NCI-H460 (cell line): ENCODE measurements at places on chromosomes 6 and 20. TPM values are rescaled to one million over a fixed set of nuclear protein-coding genes. Genes with fewer than 3 reads are reported as not detected.

The ACTL10 gene
- total RNA-seq, result not detected in 2 replicates

The BANF2 gene
- total RNA-seq, result not detected in 2 replicates

The NHLRC1 gene
- total RNA-seq, result 0.82 and 0.98 TPM in 2 replicates

The STX16 gene
- 20.5 and 24.3 TPM in 2 replicates for total RNA-seq

The CST9L gene
- not detected in 2 replicates for total RNA-seq

The DEFB124 gene
- total RNA-seq, result not detected in 2 replicates

The KIAA1586 gene
- 10.1 and 10.6 TPM in 2 replicates for total RNA-seq

The UBE2V1 gene
- total RNA-seq, result 95.4 and 105 TPM in 2 replicates

The HAO1 gene
- total RNA-seq, result not detected in 2 replicates

The BNIP5 gene
- not detected in 2 replicates for total RNA-seq

The PTPRK gene
- 5.5 and 9.7 TPM in 2 replicates for total RNA-seq

The RUNX2 gene
- 0.06 and 0.10 TPM in 2 replicates for total RNA-seq

The WTAP gene
- total RNA-seq, result 57.4 and 65.7 TPM in 2 replicates

The WFDC10B gene
- total RNA-seq, result not detected in 2 replicates

The SOBP gene
- total RNA-seq, result 0.59 and 1.6 TPM in 2 replicates

The ZSCAN16 gene
- 5.6 and 7.9 TPM in 2 replicates for total RNA-seq

The ZNF165 gene
- total RNA-seq, result 0.84 and 1.1 TPM in 2 replicates

The HRH3 gene
- total RNA-seq, result not detected in 2 replicates

The RAD21L1 gene
- 0.25 and 0.32 TPM in 2 replicates for total RNA-seq
